ENCODE measurements at places on chromosomes 3 and 15.

GRCh38 chr3:100059472-100059871 is 54.8 kb downstream of the FILIP1L start:
- no peak for DNase-seq

DNA sequence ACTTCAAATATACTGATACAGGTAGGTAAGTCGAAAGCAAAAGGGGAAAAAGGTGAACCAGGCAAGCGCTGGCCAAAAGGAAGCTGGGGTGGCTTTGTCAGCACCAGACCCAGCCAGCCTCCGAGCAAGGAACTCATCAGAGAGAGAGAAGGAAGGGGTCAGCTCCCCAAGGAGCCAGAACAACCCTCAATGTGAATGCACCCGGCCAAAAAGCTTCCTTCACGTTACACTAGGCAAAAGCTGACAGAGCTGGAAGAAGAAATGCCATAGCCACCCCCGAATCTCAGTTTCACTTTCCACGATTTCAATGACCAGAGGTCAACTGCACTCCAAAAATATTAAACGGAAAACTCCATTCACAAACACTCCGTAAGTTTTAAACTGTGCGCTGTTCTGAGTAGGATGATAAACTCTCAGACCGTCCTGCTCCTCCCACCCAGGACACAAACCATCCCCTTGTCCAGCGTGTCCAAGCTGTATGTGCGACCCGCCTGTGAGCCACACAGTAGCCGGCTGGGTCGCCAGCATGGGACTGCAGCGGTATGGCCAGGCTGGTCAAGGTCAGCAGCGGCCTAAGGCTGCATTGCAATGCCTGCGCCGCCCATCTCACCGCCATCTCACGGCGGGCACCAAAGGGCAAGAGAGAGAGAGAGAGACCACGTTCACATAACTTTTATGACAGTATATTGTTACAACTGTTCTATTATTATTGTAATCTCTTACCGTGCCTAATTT is 29.7 kb downstream of the CYFIP1 start:
- no peak for DNase-seq

- DNase-seq: no peak
Observed at GRCh38 chr3:194723846-194724618, 38.3 kb downstream of the FAM43A start.

- DNase-seq: no peak
Observed at GRCh38 chr3:185517387-185518130, 18.7 kb upstream of the TMEM41A start.

- no peak for DNase-seq
Observed at GRCh38 chr3:142459096-142459495, 11.3 kb upstream of the XRN1 start.

DNA sequence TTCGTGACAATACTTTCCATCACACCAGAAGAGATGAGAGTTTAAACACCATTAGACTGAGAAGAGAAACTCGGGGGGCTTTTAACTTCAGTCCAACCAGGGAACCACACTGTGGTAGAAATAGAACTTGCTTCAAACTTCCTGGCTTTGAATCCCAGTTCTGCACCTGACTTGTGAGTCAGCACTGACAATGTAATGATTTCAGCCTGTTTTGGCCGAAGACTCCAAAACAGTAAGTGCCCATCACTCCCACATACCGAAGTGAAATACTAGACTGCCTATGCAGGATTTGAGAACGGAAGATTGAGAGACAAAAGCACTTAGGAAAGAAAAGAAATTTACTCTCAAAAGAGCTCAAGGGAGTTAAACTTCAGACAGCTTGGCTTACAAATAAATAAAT is 27.0 kb downstream of the C2CD4B start:
- no peak for DNase-seq

GRCh38 chr15:85746641-85747040 is 48.1 kb downstream of the KLHL25 start:
- no peak for DNase-seq

DNA sequence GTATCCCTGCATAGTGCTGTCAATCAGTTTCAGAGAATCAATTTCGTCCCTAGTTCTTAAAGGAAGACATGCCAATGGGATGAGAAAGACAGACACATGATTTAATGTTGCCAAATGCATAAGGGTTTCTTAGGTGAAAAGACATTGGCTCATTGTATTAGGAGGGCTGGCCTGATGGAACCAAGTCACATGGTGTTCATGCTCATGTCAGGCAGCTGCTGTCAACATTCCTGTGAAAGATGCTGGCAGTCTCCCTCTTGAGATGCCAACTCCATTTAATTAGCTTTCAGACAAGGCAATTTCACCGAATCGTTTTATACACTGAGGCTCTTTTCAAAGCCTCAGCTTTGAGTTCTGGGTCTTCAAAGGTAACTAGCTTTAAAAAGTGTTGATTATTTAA is 16.1 kb upstream of the IL1RAP start:
- DNase-seq: no peak

GRCh38 chr3:62187022-62187431 is 186.3 kb downstream of the FEZF2 start:
- DNase-seq: no peak

DNA sequence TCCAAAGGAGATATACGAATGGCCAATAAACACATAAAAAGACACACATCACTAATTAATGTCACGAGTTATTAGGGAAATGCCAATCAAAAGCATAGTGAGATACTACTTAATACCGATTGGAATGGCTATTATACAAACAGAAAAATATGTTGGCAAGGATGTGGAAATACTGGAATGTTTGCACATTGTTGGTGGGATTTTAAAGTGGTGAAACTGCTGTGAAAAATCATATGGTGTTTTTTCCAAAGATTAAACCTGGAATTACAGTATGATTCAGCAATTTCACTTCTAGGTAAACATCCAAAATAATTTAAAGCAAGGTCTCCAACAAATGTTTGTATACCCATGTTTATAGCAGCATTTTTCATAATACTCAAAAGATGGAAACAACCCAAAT is 765.5 kb downstream of the VGLL3 start:
- DNase-seq: no peak

DNA sequence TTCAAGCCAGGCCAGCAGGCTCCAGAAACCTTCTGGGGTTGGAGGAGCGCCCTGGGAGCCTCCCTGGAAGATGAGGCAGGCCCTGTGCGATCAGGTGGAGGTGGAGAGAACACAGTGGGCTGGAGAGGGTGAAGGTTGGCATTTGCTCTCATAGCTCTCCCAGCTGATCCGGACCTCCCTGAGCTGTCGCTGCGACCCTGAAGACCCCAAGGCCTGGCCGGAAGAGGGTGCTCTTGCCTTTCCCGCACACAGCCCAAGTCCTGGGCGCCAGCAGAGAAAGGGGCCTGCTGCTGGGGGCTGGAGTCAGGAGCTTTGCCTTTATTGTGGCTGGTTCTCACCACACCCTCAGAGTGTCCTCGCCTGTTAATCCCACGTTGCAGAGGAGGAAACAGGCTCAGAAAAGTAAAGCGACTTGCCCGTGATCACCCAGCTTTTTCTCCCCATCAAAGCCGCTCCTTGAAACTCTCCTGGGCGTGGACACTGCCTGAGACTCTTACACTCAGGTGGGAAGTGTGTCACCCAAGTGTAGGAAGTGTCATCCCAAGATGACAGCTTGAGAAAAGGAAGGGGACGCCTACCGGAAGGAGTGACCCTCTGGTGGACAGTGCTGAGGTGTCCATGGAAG is 8.6 kb upstream of the RPL29 start:
- no peak for DNase-seq

DNA sequence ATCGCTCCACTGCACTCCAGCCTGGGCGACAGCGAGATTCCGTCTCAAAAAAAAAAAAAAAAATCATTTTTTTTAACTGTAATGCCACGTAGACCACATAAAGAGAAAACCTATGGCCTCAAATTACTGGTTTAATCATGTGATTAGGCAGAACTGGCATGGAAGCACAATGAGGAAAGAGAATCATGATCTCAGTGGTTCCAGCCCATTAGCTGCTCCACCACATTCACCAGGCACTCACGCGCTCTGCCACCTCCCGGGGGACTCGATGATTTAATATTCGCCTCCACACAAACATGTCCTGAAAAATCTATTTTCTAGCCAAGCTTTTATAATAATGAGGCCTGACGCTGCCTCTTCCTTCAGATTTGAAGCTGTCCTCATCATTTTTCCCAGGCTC is 204.7 kb downstream of the TBL1XR1 start:
- no peak for DNase-seq

GRCh38 chr3:178267158-178267844 is 268.9 kb upstream of the KCNMB2 start:
- no peak for DNase-seq

DNA sequence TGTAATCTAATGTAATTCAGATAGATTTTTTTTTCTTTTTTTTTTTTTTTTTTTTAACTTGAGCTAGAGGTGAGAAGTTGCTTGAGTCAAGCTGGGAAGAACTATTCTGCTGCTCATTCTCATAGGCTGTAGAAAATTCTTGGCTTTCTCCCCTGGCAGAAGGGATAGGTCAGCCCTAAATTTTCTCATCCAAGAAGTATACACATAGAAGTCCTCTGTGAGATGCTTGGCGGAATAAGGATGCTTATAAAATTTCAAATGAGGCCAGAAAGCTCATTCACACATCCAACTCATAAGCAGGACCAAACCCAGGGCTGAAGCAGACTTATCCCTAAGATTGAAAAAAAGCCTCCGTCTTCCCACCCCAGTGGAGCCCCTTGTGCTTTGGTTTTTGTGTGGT is 572.5 kb downstream of the SQOR start:
- no peak for DNase-seq

- no peak for DNase-seq
Observed at GRCh38 chr15:69557020-69557706, 104.5 kb downstream of the RPLP1 start.

DNA sequence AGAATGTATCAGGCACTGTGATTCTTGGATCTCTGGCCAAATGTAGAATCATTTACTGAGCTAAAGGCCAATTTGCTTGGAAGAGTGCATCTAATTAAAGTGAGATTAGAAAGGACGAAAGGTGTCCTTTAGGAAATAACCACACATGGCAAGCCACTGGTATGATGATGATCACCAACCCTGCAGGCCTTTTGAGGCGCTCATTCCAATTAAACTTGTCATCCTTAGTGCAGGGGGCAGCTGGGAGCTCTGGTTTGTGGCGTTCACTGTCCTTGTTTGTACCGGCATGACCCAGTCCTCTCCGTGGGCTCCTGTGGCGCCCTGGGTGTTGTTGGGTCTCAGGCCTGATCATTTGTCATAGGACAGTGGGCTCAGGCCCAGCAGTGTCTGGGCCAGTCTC is 11.0 kb downstream of the LIMD1 start:
- DNase-seq: no peak

- no peak for DNase-seq
Observed at GRCh38 chr15:64749999-64750657, 25.3 kb downstream of the RBPMS2 start.

DNA sequence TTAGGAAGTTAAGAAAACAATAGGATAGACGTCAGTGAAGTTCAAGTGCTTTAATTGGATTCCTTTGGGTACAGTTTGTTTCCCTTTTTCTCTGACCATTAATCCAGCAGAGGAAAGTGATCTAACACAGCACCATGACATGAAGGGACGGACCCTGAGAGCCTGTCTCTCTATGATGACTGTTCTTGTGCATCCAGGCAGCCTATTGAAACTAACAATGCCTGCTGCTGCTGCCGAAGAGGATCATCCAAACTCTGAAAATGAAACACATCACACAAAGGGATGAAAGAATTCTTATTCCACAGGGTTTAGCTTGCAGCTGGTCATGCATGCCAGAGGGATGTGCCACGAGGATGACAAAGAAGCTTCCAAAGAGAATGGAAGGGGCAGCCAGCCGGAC is 75.5 kb downstream of the ZBTB20 start:
- DNase-seq: no peak
